Central memory CD8-positive, alpha-beta T cell (primary cell): ENCODE measurements at places on chromosomes 12 and 14.

DNA sequence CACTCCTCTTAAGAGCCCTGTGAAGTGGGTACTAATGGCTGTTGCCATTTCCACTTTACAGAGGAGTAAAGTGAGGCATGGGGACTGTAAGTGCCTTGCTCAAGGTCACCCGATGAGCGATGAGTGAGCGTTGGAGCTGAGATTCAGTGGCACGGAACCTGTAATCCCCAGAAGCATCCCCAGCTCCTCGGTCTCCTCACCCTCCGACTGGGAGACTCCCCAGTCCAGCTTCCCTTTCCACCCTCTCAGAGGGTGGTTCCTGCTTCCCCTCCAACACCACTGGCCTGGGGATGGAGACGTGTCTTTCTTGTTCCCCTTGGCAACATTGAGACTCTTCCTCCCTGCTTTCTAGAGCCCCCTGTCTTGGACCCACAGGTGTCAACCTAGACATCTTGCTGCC, 32.6 kb downstream of the TMEM63C start:
- peaks cover 1% of the 10 kb centered on the region for H3K36me3 ChIP-seq
- no peaks in the 10 kb centered on the region for H3K4me1 ChIP-seq

DNA sequence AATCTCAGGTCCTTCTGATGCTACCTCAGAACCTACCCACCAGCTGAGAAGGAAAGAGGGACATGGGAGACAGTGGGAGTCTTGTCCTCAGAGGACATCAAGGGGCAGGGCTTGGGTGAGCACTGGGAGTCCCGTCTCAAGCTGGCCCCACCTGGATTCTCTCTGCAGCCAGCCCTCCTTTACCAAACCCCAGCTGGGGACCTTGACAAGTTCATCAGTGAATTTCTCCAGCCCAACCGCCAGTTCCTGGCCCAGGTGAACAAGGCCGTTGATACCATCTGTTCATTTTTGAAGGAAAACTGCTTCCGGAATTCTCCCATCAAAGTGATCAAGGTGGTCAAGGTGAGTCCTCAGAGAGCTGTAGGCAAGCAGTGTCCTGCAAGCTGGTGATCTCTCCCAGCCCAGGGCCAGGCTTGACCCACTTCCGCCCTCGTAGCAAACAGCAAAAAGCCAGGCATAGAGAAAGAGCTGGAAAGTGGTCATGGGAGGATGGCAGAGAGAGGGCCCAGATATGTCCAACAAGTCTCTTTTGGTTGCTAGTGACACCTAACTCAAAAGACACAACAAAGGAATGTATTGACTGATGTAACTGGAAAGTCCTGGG, 14.2 kb upstream of the OAS2 start:
- no peak for DNase-seq
- peaks cover 23% of the 10 kb centered on the region for H3K36me3 ChIP-seq
- no peak overlapping the region for H3K27ac ChIP-seq

- H3K27me3 ChIP-seq = no peaks in the 10 kb centered on the region
- peaks cover 5% of the 10 kb centered on the region for H3K36me3 ChIP-seq
- peaks cover 42% of the 10 kb centered on the region for H3K4me1 ChIP-seq
- no peak overlapping the region for H3K4me3 ChIP-seq
Measured at GRCh38 chr12:32110942-32111341, 4.3 kb downstream of the BICD1 start.

DNA sequence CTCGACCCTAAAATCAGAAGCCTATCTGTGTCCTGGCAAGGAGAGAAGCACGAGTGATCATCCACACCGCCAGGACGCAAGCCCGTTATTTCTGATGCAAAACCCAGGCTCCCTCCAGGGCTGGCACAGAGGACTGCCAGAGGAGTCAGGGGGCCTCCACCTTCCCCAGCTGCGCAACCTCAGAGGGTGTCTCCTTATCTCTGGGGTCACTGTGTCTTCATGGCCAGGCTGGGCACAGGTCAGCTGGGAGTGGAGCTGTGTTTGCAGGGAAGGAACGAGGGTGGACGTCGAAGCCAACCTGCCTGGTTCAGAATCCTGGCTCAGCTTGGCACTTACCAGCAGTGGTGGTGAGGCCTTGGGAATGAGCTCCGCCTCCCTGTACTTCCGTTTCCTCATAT, 12.0 kb upstream of the SERPINA3 start:
- H3K4me1 ChIP-seq = no peaks in the 10 kb centered on the region
- H3K27me3 ChIP-seq = peaks cover 36% of the 10 kb centered on the region
- peaks cover 4% of the 10 kb centered on the region for H3K36me3 ChIP-seq
- DNase-seq = no peak
- H3K4me3 ChIP-seq = no peak overlapping the region

DNA sequence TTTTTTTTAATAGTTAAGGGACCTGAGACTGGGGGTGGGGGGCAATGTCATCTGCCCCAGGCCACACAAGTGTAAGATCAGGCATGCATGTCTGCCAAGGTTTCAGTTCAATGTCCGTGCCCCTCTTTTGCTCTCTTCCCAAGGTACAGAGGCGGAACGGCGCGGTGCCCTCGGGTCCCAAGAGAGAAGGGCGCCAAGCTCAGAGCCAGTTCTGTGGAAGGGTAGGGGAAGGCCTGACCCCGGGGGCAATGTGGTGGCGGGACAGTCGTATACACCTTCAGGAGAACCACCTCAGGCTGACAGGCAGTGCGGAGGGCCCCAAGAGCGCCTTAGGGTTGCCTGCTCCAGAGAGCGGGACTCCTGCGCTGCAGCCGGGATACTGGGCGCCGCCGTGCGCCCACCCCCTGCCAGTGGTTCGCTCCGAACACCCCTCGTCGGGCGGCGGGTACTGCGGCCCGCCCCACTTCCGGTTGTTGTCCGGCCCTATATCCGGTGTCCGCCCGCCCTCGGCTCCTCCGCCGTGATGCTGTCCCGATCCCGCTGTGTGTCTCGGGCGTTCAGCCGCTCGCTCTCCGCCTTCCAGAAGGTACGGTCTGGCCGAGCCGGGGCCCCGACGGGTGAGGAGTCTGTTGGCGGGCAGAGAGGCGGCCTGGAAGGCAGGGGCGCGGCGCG, at the start of gene DLST:
DLST (plus strand) TSS at position 486 of the 672 bp plus-strand sequence; CDS start at position 524, 38 bp downstream.
- DNase-seq = peak; percentile 79
- peak within 1 kb of the TSS; percentile 100 for H3K4me3 ChIP-seq
- H3K4me1 ChIP-seq = peaks cover 59% of the 10 kb centered on the region
- H3K36me3 ChIP-seq = peaks cover 18% of the 10 kb centered on the region
- H3K27ac ChIP-seq = peak within 1 kb of the TSS; percentile 97

DNA sequence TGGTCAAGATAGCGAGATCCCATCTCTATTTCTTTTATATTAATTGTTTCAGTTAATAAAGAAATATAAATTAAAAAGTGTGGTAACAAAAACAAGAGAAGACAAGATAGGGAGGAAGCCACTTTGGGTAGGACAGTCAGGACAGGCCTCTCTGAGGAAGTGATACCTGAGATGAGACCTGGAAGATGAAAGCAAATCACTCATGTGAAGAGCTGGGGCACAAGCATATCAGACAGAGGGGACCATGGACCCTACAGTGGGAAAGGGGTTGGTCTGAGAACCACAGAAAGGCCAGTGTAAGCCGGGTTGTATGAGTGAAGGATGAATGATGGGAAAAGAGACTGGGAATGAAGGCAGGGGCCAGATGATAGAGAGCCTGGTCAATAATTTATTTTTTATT, 1.8 kb upstream of the MED6 start:
- no peak overlapping the region for H3K4me3 ChIP-seq
- DNase-seq = no peak
- peaks cover 29% of the 10 kb centered on the region for H3K4me1 ChIP-seq
- no peak overlapping the region for H3K27ac ChIP-seq

DNA sequence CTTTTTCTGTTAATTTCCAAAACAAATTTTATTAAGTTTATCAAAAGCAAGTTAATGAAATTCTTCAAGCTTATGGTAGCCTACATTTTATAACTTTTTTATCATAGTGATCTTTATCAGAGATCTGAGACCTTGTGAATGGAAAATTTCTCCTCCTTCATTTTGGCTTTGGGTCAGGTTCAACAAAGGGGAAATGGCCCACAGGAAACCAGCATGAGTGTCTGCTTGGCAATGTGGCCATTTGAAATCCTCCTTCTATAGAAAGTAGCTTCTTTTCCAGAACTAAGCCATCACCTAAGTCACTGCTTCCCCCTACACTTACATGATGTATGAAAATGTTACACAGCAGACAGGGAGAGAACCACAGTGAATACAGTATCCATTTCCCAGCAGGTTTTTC, 1.6 kb downstream of the RHOJ start:
- H3K4me1 ChIP-seq = no peaks in the 10 kb centered on the region
- H3K4me3 ChIP-seq = no peak overlapping the region
- H3K36me3 ChIP-seq = peaks cover 2% of the 10 kb centered on the region
- peaks cover 6% of the 10 kb centered on the region for H3K27me3 ChIP-seq

- no peaks in the 10 kb centered on the region for H3K27me3 ChIP-seq
- H3K4me1 ChIP-seq = no peaks in the 10 kb centered on the region
- DNase-seq = no peak
- no peak overlapping the region for H3K27ac ChIP-seq
- no peak overlapping the region for H3K4me3 ChIP-seq
Measured at GRCh38 chr12:60231303-60231702, 635.5 kb downstream of the SLC16A7 start.

- no peak overlapping the region for H3K4me3 ChIP-seq
- DNase-seq = no peak
- no peaks in the 10 kb centered on the region for H3K36me3 ChIP-seq
Measured at GRCh38 chr14:84535976-84536375, 994.0 kb upstream of the FLRT2 start.

- H3K4me3 ChIP-seq = no peak overlapping the region
- H3K4me1 ChIP-seq = no peaks in the 10 kb centered on the region
- no peak for DNase-seq
- H3K27ac ChIP-seq = no peak overlapping the region
- no peaks in the 10 kb centered on the region for H3K36me3 ChIP-seq
Measured at GRCh38 chr12:116636608-116637519, 77.7 kb downstream of the MAP1LC3B2 start.

DNA sequence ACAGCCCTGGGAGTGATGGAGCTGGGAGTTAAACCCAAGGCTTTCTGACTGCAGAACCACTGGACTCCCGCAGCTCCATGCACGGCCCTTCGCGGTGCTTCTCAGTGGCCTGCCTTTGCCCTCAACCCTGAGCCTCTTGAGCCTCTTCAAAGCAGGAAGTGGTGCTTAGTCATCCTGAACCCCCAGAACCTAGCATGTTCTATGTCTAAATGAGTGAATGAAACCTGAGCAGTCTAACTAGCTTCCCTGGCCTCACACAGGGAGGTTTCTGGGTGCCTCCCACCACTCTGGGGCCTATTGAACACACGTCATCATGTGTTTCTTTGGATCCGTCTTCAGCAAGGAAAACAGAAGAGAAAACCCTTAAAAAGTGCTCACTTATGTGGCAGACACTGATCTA, 117.9 kb upstream of the SFSWAP start:
- DNase-seq = no peak
- H3K27ac ChIP-seq = no peak overlapping the region
- no peaks in the 10 kb centered on the region for H3K27me3 ChIP-seq
- no peak overlapping the region for H3K4me3 ChIP-seq
- H3K4me1 ChIP-seq = peaks cover 12% of the 10 kb centered on the region
- H3K36me3 ChIP-seq = peaks cover 2% of the 10 kb centered on the region

DNA sequence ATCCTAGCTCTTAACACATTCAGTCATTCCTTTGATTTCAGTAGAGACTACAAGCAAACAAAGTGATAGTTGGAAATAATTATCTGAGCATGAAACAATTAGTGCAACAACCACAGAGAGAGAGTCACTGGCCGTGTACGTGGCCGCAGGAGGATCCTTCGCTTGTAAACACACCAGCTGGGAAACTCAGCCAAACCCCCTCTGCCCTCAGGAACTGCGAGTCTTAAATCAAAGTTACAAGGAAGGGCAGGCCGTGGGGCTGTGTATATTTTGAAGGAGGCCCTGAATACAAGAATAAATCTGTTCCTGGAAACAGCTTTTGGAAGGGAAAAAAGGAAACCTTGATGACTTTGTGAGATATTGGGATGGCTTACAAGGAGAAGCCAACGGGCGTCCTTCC, 164.5 kb downstream of the ANO2 start:
- no peak overlapping the region for H3K4me3 ChIP-seq
- H3K36me3 ChIP-seq = no peaks in the 10 kb centered on the region
- H3K4me1 ChIP-seq = no peaks in the 10 kb centered on the region
- DNase-seq = no peak
- H3K27me3 ChIP-seq = peaks cover 30% of the 10 kb centered on the region

DNA sequence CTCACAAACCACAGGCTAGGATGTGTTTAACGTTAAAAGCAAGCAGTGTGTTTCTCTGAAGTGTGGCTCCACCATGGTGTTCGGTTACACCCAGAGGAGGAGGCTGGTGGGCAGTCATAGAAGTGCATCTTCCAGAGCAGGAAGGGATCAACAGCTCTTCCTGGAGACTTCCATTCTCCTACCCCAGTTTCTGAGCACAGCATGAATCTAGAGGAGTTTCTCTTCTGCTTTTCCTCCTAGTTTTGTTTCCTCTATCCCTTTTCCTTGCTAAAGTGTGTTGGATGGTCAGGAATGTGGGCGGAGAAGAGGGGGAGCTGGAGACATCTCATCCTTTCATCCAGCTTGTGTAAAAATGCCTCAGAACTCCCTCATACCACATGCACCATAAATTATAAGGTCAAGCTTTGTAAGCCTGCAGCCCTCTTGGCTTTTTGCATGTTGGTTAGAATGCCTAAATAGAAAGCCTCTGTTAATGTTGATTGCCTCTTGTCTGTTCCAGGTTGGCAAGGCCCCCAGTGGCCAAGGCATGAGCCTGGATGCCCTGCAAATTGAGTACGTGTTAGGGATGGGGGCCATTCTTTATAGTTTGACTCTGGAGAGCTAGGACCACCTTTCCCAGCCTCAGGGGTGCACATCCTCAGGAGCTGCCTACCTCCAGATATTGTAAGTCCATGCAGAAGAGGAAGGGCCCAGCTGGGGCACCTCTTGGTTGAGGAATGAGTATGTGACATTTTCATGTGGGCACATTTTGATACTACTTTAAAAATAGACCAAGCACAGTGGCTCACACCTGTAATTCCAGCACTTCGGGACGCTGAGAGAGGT, 4.0 kb upstream of the CKAP4 start:
- H3K4me3 ChIP-seq = no peak overlapping the region
- peaks cover 4% of the 10 kb centered on the region for H3K36me3 ChIP-seq
- no peak overlapping the region for H3K27ac ChIP-seq
- no peak for DNase-seq

DNA sequence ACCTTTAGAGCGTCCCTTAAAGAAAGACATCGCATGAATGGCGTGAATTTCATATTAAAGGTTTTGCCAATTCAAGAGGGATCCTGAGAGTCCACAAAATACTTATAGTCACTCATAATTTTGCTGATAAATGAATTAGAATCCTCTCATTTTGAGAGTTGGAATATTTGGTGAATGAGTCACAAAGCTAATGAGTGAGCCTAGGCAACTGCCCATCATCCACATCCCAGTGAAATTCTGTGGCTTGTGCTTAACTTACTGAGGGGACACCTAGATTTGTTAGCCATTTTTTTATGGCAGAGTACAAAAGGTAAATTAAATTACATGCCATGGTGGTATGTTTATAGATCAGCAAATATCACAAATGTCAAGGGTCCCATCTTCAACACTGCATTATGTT, 12.7 kb upstream of the NOXRED1 start:
- DNase-seq = no peak
- H3K27me3 ChIP-seq = no peaks in the 10 kb centered on the region
- no peak overlapping the region for H3K4me3 ChIP-seq
- no peak overlapping the region for H3K27ac ChIP-seq
- peaks cover 2% of the 10 kb centered on the region for H3K4me1 ChIP-seq
- H3K36me3 ChIP-seq = peaks cover 62% of the 10 kb centered on the region
